CD4-positive, CD25-positive, alpha-beta regulatory T cell (primary cell): ENCODE measurements at places on chromosomes 2 and 18.

DNA sequence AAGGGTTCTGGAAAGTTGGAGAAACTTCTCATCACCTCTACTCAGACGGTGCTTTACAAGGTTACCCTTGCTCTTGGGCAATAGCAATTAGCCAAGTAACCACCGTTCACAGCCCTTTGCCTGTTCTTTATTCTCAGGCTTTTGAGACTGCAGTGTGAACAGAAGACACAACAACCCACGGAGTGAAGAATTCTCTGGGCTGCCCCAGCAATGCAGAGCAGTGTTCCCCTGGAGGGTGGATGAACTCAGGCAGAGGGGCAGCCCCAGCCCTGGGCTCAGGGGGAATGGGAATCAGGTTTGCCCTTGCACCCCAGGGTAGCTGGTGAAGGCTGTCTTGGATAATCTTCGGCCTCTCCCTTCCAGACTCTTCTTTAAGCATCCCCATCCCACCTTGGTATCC is 69.1 kb downstream of the MCFD2 start:
- DNase-seq: no peak

- no peak for DNase-seq
Observed at GRCh38 chr2:175957845-175958244, 44.2 kb downstream of the LNPK start.

GRCh38 chr2:9403924-9404323 is 19.4 kb downstream of the ITGB1BP1 start:
- no peak for DNase-seq

- peak; percentile 43 for DNase-seq
Observed at GRCh38 chr2:101717071-101717845, 19.8 kb downstream of the MAP4K4 start.

- no peak for DNase-seq
Observed at GRCh38 chr18:46663539-46663938, 6.5 kb upstream of the LOXHD1 start.

DNA sequence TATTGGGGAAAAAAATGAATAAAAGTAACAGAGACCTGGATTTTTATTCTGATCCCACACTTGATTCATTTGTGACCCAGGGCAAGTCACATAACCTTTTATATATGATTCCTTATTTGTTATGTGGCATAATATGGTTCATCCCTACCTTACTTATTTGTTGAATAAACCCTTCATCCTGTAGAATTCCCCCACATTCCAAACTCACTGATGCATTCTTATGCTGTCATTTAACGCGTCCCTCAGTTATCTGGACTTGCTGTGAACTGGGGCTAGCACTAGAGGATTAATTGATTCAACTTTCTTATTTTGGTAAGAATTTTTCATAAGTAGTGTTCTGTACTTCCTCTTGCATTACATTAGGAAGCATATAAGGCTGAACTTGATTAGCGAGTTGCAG is 384.7 kb upstream of the RAB12 start:
- DNase-seq: no peak

- no peak for DNase-seq
Observed at GRCh38 chr18:27839141-27839540, 337.8 kb downstream of the CDH2 start.

DNA sequence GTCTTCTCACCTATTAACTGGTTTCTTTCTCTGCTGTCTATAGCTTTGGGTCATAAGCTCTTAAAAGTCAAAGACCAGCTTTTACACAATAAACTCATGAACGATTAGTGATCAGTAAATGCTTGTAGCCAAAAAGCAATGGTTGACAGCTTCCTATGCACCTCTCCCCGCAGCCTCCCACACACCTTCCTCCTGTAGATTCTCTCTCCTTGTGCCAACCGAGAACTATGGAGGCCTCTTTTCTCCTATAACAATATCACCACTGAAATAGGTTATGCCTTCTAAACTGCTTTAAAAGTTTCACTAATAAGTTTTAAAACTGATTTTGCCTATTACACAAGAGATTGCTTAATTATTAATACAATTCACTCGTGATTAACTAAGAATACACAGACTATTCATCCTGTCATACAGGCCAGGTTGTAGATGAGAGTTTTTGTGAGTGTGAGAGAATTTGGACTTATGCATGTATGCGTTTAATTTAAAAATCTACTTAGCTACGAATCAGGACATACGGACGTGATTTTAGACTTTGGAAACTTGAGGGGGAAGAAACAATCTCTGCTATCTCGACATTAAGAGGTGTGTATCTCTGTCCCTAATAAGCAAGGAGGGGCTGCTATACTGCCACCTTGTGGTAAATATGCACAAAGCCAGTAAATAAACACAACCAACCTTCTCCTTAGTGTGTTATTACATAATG is 229.1 kb upstream of the RBBP8 start:
- no peak for DNase-seq

DNA sequence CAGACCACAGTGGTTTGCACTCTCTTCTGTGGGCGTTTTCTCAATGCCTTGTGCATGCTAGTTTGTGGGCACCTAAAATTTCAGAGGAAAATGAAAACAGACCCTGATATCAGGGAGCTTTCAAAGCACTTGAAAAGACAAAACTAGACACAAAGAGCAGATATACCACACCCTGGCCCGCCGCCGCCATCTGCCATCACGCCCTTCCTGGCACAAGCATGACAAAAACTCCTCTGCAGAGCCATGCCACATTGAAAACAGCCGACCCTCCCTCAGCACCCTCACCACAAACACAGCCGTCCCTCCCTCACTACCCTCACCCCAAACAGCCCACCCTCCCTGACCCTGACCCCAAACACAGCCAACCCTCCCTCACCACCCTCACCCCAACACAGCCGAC is 84.8 kb upstream of the RAB6C start:
- no peak for DNase-seq

GRCh38 chr2:119059940-119060339 is 98.6 kb downstream of the C1QL2 start:
- DNase-seq: no peak

DNA sequence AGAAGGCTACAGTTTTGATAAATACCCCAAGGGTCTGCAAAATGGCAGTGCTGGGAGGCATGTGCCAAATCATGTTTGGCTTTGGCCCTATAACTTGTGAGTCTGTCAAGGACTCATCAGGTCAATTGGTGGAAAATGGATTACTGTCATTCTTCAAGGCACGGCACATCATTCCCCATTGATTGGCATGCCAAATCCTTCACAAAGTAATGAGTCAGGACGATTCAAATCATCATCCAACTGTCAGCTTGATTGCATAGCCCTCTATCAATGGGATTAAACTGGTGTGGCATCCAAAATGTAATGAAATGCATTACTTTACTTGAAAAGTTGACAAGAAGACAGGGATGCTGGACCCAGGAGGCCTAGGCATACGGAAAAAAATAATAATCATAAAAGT is 441.6 kb upstream of the PIK3C3 start:
- DNase-seq: no peak

GRCh38 chr2:54665436-54665856 is 58.0 kb upstream of the EML6 start:
- peak; percentile 62 for DNase-seq

DNA sequence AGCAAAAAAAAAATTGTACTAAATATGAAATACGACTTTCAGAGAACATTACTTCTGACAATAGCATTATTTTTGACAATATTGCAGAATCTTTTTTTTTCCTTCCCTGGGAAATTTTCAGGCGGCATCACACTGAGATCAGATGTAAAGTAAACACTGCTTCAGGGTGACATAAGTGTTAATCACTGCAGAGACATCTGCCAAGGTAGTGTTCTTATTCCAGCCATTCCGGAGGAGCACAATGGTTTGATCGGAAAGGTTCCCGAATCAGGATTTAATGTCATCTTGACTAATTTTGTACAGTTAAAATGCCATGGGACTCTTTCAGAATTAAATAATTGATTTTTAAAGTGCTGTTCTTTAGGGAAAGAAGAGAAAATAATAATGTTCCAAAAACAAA is 56.7 kb upstream of the ZNF236 start:
- DNase-seq: no peak

- DNase-seq: no peak
Observed at GRCh38 chr2:222433332-222434173, 9.2 kb downstream of the SGPP2 start.

DNA sequence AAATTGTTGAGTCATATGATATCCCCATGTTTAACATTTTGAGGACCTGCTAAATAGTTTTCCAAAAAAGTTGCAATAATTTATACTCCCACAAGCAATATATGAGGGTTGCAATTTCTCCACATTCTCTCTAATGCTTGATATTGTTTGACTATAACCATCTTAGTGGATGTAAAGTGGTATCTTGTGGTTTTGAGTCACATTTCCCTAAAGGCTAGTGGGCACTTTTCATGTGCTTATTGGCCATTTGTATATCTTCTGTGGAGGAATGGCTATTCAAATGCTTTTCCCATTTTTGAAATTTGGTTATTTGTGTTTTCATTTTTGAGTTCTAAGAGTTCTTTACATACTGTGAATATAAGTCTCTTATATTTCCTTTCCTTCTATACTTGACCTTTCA is 82.7 kb downstream of the SCG2 start:
- no peak for DNase-seq
